ENCODE measurements at places on chromosomes 7 and 10. TPM values are rescaled to one million over a fixed set of nuclear protein-coding genes. Genes with fewer than 3 reads are reported as not detected.

DNA sequence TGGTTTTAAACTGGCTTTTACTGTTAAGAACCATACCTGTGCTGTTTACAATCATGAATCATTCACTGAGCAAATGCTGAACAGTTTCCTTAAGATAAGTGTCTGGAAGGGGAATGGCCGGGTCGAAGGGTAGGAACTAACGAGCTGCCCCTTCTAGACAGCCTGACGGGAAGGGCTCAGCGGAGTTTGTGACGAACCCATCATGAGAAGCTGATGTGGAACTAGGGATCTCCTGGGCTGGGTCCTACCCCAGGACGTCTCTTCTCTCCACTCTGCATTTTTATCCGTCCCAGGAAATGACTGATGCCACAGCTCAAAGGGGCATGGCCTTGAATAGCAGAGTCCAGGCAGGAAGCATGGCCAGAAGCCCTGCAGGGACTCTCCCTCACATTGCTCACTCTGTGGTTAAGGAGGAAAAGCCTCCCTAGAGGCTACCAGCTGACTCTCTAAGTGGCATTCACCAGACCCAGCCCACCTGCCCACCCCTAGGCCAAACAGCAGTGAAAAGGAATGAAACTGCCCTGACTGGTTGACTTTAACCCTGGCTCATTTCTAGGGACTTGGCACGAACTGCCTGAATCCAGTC, 112.0 kb downstream of the PFKFB3 start:
- no peak overlapping the region for H3K27ac ChIP-seq
- DNase-seq = no peak
- H3K4me1 ChIP-seq = peaks cover 10% of the 10 kb centered on the region
- peaks cover 12% of the 10 kb centered on the region for H3K36me3 ChIP-seq

DNA sequence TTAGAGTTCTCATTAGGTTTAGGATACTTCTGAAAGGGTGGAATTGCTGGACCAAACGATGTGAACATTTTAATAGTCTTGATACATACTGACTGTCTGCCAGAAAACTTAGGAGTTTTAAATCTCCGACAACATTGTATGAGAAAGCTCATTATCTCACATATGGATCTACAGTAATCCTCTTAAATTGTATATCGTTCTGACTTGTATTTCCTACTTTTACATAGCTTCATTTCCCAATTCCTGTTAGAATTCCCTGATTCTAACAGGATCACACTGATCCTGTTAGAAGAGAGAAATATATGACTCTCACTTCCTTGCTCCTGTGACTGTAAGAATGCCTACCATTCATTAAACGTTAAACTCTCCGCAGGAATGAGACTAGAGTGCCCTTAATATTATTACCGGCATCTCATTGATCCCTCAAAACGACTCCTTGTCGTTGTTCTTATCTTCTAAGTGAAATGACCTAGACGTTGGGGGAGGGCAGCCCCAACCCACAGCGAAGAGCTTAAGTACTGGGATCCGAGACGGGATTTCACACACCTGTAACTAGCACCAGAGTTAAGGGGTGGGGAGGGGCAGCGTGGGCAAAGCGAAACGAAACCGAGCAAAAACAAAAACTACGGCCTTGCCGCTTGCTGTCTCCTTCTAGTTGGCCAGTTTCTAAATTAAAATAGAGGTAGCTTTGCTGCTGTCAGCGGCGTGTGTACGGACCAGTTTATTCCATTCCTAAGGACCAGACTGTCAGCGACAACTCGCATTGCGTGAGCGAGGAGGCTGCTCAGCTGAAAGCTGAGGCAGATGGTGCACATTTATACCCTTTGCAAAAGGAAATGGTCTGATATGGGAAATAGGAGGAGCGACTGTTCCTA, 678 bp upstream of the TMEM106B start:
- H3K4me1 ChIP-seq = peaks cover 31% of the 10 kb centered on the region
- peaks cover 13% of the 10 kb centered on the region for H3K27me3 ChIP-seq

Gene GDI2
- 302 TPM for total RNA-seq

Gene VGF
- 0.41 TPM for total RNA-seq

Gene SPDYE6
- not detected for total RNA-seq

DNA sequence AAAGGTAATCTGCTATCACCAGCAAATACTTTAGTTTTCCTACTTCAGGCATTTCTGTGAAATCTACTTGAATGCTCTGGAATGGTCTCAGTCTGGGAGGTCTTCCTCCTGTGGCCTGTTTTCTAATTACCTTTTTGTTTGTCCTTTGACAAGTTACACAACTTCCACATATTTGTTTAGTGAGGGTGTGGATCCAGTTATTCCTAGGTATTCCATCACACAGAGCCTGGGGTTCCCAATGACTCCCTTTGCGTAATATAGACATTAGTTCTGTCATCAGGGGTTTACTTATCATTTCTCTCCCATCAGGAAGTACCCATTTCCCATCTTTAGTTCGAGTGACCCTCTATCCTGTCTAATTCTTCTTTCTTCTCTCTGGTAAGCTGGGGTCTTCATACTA, 28.1 kb upstream of the ELOVL3 start:
- H3K36me3 ChIP-seq = no peaks in the 10 kb centered on the region
- peaks cover 3% of the 10 kb centered on the region for H3K27me3 ChIP-seq
- DNase-seq = no peak

DNA sequence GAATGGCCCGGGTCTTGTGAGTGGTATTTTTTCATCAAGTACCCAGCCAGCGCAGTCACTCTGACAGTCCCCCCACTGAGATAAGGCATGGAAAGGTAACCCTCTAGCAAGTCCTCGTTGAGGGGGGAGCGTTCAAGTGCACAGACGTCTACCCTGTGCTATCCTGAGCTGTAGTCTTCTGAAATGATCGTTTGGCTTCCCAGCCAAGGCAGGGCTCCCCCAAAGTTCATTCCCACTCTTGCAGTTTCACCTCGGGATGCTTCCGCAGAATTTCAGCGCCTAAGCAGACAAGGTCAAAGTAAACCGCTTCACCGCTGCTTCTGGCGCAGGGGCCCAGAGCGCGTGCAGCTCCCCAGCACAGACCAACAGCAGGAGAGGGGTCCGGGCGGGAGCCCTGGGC, 1.8 kb downstream of the INSYN2A start:
- no peaks in the 10 kb centered on the region for H3K4me1 ChIP-seq
- peaks cover 38% of the 10 kb centered on the region for H3K27me3 ChIP-seq
- no peak for DNase-seq
- no peak overlapping the region for H3K4me3 ChIP-seq

Gene VPS37D
- total RNA-seq = 0.34 TPM

Gene KCNH2
- 0.41 TPM for total RNA-seq

All from activated T-helper 2 cell treated with anti-CD3 and anti-CD28 coated beads, Interferon-gamma antibody, Interleukin-2, Interleukin-4, amounts not matched to agents 10 μg/mL and 5 μg/mL and 100 μg/mL, durations not matched to agents 14 hours and 24 hours and 36 hours (primary cell).